IMR-90 (cell line): ENCODE measurements at places on chromosomes 5 and 9. TPM values are rescaled to one million over a fixed set of nuclear protein-coding genes. Genes with fewer than 3 reads are reported as not detected.

GRCh38 chr5:62671479-62671878 is 92.9 kb downstream of the LRRC70 start:
- no peak for DNase-seq

The GABRA1 gene
- total RNA-seq: not detected in 2 replicates

DNA sequence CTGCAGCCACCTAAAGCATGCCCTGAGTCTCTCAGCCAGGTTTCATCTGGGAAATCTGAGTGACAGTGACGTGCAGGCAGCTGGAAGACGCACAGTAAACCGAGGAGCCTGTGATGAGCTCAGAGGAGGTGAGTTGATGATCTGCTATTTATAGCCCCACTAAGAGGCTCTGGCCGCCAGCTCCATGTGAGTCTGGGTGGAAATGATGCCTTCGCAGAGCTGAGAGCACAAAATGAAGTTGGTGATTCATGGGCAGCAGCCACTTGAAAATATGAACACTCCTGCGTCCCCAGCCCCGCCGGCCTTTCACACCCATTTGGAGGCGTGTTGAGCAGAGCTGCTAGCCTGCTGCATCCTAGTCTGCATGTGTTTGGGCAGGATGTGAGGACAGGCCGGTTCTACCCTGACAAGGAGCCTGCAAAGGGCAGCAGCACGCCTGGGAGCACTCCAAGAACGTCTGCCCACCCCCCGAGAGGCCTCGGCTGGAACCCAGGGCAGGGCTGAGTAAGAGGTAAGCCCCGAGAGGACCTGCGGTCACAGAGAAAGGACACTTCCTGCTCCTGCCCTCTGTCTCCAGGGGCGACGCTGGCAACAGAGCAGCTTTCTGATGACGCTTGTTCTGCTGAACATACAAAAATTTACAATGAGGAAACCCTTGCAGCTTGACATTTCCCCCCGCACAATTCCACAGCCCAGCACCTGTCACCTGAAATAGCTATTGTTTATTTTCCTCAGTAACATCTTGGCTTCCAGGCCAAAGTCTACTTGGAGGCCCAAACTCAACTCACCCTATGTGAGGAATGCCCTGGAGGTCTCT is 25.1 kb upstream of the CDKN2AIPNL start:
- peak; percentile 98 for DNase-seq

- no peak for DNase-seq
Measured at GRCh38 chr5:81205058-81205457, 28.1 kb upstream of the CKMT2 start.

The ATP10B gene
- total RNA-seq: not detected in 2 replicates

- peak; percentile 34 for DNase-seq
Measured at GRCh38 chr5:95731571-95732554, 727 bp downstream of the RHOBTB3 start.

DNA sequence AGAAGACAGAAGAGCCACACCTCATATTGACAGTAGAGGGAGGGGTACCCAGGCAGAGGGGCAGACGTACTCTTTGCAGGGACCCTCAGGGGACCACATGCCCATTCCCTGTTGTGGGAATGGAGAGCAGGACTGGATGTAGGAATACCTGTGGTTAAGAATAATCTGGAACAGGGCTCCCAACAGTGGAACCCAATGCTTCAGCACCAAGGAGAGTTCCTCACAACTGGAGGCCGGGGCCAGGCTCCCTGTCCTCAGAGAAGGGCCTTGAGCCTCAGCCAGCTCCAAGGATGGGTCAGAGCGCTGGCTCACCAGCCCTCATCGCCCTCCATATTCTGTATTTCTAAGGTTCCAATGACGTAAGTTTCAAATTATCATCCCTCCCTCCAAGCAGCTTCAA is 7.4 kb upstream of the SHC3 start:
- DNase-seq: peak; percentile 29

The SLC28A3 gene
- total RNA-seq: 1.9 and 2.2 TPM in 2 replicates

DNA sequence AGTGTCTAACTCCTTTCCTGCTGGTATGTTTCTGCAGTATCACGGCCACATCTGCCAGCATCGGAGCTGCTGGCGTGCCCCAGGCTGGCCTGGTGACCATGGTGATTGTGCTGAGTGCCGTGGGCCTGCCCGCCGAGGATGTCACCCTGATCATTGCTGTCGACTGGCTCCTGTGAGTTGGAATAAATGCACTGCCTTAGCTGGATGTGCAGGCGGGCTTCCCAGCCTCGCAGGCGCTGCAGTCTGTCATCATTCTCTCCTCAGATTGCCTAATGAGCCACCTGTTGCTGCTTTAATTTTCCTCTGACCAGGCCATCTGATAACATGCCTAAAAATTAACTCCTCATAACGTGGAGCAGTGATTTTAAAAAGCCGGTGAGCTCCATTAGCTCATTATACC is 79.1 kb upstream of the PLPP6 start:
- DNase-seq: no peak

DNA sequence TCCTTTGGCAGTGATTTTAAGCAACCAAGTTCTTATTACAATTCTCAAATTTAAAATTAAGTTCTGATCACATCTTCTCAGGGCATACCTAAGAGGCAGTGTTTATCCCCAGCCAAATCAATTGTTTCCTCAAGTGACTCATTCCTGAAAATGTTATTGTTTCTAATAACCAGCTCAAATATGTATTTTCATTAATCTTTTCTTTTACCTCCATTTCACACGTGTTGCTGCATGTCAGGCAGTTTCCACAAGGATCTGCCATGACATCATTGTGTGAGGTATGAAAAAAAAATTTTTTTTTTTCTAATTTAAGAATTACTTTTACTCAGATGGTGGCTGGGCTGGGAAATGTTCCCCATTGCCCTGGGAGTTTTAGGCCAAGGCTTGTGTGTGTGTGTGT is 113.0 kb upstream of the NTRK2 start:
- DNase-seq: no peak

DNA sequence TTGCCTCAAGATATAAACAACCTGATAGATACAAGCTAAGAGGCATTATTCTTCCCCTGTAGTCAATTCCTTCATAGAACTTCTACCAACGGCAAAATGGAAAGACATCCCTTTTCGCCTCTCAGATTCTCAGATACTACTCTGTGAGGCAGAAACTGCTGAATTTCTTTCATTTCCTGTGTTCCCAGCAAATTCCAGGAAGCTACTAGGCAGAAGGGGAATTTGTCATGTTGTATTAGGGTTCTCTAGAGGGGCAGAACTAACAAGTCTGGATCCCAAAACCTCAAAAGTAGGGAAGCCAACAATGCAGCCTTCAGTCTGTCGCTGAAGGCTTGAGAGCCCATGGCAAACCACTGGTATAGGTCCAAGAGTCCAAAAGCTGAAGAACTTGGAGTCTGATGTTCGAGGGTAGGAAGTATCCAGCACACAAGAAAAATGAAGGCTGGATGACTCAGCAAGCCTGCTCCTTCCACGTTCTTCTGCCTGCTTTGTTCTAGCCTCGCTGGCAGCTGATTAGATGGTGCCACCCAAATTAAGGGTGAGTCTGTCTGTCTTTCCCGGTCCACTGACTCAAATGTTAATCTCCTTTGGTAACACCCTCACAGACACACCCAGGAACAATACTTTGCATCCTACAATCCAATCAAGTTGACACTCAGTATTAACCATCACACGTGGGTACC is 15.2 kb downstream of the RNF180 start:
- no peak for DNase-seq

- no peak for DNase-seq
Measured at GRCh38 chr5:58767104-58767503, 184.2 kb downstream of the RAB3C start.

The WDR41 gene
- 72.1 and 104 TPM in 2 replicates for total RNA-seq

The CMYA5 gene
- 0.83 and 0.90 TPM in 2 replicates for total RNA-seq

DNA sequence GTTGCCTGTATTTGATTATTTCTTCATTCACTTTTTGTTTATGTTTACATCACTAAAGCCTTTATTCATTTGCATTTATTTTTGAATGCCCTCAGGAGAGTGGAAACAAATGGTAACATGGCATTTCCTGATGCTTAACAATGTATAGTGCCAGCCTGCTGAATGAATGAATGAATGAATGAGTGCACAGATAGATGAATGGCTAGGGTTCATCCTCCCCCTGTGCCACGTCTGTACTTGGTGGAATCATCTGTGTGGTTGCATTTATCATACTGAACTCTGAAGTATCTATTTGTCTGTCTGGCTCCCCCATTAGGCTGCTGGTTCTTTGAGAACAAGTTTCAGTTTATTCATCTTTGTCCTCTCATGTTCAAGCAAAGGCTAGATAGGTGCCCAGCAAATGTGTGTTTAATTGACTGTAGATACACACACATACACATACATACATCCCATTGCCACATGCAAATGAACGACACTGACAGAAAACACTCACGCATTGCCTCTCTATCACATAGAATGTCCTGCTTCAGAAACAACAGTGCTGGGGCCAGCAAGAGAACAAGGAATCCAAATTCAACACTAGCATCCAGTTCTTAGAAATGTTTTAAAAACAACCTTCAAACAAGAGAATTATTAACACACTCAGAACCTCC is 150.4 kb downstream of the PAPPA start:
- DNase-seq: no peak

DNA sequence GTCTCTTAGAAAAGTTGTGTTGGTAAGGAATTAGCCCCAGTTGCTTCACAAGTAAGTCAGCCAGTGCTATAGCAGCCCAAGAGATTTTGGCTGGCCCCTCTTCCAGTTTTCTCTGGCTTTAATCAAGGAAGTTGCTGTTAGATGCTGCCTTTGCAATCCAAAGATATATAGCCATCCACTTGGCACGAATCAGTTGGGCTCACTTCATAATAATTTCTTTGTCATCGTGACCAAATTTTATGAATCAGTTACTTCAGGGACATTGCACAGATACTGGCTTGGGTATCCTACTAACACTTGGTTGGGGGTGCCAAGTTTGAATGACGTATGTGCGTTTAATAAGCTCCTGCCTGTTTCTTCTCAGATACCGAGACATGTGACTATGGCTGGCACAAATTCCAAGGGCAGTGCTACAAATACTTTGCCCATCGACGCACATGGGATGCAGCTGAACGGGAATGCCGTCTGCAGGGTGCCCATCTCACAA is 81.5 kb downstream of the VCAN start:
- peak; percentile 22 for DNase-seq

The MAT2B gene
- total RNA-seq: 80.3 and 107 TPM in 2 replicates

- DNase-seq: no peak
Measured at GRCh38 chr5:38167562-38167996, 90.8 kb upstream of the EGFLAM start.

GRCh38 chr9:133163504-133164172 is at the start of gene GBGT1:
GBGT1 (minus strand) TSS chr9:133163914; CDS start chr9:133162412, 1,502 bp downstream.
- DNase-seq: no peak

- DNase-seq: no peak
Measured at GRCh38 chr9:76900884-76901440, 5.0 kb downstream of the PRUNE2 start.

GRCh38 chr5:57307516-57307915 is 133.7 kb downstream of the GPBP1 start:
- no peak for DNase-seq

The KIF4B gene
- under 0.01 TPM in 2 replicates for total RNA-seq

DNA sequence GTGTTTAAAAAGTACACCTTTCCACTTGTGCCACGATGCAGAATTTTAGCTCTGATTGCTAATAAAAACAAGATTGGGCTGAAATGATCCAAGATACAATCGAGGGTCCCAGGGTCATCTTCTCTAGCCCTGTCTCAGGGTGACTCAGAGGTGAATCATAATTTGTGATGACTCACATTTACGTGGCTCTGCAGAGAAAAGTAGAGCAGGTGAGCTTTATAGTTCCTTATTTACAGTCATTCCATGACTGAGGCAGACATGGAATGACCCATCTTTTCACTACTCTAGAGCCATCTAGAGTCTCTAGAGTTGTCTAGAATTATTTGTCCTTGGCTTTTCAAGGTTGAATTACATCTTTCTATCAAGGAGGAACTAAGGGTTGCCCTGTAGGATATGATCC is 155.2 kb downstream of the GAS1 start:
- DNase-seq: peak; percentile 63

- DNase-seq: no peak
Measured at GRCh38 chr5:139795074-139796001, at the start of gene PSD2. PSD2 (plus strand) TSS chr5:139795808; CDS start chr5:139809441, 13,633 bp downstream.

The TNFSF8 gene
- total RNA-seq: not detected in 2 replicates

GRCh38 chr5:127892467-127893207 is 189.4 kb downstream of the CCDC192 start:
- peak; percentile 68 for DNase-seq

GRCh38 chr9:129137292-129138143 is 26.3 kb downstream of the PTPA start:
- no peak for DNase-seq

The TYRP1 gene
- 0.83 and 0.90 TPM in 2 replicates for total RNA-seq

- DNase-seq: peak; percentile 60
Measured at GRCh38 chr5:139246394-139246793, 47.1 kb upstream of the MATR3 start.

- DNase-seq: no peak
Measured at GRCh38 chr9:69078581-69078980, 43.0 kb downstream of the FXN start.

- no peak for DNase-seq
Measured at GRCh38 chr5:132773601-132774355, 3.3 kb downstream of the SEPTIN8 start.

DNA sequence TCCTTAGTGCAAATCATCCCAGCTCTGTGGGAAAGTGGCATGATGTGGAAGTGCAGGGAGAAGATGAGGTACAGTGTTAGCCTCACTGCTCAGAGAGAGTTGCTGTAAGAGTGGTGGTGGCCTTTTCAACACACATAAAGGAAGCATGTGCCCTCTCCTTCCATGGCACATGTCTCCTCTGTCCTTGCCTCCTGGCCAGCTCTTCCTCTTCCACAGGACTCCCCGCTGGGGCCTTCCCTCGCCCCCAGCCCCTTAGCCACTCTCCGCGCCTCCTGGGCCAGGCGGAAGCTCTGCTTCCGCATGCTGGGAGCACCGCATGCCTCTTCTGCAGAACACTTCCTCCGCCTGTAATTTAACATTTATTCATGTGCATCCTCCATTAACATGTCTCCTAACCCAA is 4.8 kb upstream of the KCNMB1 start:
- no peak for DNase-seq

The PCDHB5 gene
- total RNA-seq: 0.18 and 0.28 TPM in 2 replicates

The ANKRD18A gene
- not detected in 2 replicates for total RNA-seq

DNA sequence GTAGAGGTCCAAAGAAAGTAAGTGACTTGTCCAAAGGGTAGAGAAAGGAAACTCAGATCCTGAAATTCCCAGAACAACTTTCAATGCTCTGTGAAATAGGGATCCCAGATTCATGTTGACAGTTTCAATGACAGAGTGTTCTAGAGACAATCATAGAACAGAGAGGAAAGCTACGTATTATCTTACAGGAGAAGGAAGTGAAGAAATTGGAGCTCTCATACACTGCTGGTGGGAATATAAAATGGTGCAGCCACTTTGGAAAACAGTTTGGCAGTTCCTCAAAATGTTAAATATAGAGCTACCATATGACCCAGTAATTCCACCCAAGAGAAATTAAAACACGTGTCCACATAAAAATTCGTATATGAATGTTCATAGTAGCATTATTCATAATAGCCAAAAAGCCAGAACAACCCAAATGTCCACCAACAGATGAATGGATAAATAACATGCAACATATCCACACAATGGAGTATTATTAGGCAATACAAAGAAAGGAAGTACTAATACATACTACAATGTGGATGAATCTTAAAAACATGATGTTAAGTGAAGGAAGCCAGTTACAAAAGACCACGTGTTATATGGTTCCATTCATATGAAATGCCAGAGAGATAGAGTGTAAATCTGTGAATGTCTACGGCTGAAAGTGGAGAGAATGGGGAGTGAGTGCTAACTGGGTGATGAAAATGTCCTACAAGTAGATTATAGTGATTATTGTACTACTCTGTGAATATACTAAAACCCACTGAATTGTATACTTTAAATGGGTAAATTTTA is 197.1 kb downstream of the NTRK2 start:
- no peak for DNase-seq

The HTR1A gene
- not detected in 2 replicates for total RNA-seq

The CSF1R gene
- total RNA-seq: under 0.01 and 0.36 TPM in 2 replicates

The LSM11 gene
- total RNA-seq: 3.0 and 3.9 TPM in 2 replicates

The KIAA1958 gene
- total RNA-seq: 1.4 and 1.8 TPM in 2 replicates

GRCh38 chr5:163916376-163916775 is 411.0 kb downstream of the MAT2B start:
- peak; percentile 8 for DNase-seq
